ENCODE measurements at places on chromosomes 5 and 9.

- DNase-seq = no peak
Observed at GRCh38 chr9:86788456-86788855, 158.8 kb downstream of the GAS1 start.

DNA sequence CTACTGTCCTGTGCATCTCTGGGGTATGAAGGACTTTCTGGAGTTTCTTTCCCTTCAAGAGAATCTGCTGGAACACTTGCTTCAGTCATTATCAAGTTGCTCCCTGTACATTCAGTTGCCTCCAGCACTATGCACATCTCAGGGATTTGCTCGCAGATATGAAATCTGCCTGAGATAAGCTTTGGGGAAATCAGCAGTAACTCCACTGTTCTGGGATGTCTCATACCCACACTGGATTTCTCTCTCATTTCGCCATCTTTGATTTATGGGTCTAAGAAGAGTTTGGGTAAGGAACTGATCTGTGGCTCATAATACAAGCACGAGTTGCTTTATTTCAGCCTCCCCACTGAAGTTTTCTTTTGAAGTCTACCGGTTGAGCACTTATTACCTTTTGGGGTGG lies 585.6 kb downstream of the PSAT1 start:
- DNase-seq = no peak

DNA sequence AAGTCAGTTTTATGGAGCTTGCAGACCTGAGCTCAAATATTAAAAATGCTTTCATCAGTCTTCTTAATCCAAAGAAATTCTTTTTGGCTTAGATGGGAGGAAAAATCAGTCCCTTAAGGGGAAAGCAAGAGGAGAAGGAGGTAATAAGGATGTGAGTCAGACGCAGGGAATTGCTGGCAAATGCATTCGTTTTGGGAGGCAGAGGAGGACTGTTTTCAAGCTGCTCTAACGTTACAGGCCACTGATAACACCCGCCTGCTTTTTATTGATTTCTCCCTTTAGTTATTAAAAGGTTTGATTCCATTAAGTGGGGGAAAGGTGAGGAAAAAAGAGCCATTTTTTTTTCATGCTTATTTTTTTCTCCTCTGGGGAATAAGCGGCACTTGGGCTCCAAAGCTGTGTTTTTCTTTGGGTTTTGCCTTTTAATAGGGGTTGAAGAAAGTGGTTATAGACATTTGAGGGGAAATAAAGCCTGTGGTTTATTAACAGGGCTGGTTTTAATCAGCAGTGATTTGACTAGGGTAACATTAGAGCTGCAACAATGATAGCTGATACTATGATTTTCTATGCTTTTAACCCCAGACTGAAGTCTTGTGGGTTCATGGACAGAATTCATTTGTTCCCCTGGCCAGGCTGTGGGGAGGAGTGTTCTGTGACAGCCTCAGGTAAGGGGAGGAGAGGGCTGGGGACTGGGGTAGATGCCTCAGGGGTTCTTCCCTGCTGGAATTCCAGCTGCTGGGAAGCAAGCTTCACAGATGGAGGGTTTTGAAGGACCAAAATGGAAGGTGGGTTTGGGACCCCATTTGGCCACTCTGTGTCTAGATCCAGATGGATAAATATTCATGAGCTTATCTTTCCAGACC lies 225.2 kb downstream of the GAS1 start:
- no peak for DNase-seq

GRCh38 chr9:92612292-92612691 lies 57.6 kb downstream of the IPPK start:
- no peak for DNase-seq

- DNase-seq = no peak
Observed at GRCh38 chr5:144864118-144864517, 693.4 kb downstream of the KCTD16 start.
